ENCODE measurements at places on chromosomes 4 and X. TPM values are rescaled to one million over a fixed set of nuclear protein-coding genes. Genes with fewer than 3 reads are reported as not detected.
A peak's percentile ranks its signal among the peaks of the same experiment; 100 is the strongest.

The FAM47E gene
- not detected for total RNA-seq

DNA sequence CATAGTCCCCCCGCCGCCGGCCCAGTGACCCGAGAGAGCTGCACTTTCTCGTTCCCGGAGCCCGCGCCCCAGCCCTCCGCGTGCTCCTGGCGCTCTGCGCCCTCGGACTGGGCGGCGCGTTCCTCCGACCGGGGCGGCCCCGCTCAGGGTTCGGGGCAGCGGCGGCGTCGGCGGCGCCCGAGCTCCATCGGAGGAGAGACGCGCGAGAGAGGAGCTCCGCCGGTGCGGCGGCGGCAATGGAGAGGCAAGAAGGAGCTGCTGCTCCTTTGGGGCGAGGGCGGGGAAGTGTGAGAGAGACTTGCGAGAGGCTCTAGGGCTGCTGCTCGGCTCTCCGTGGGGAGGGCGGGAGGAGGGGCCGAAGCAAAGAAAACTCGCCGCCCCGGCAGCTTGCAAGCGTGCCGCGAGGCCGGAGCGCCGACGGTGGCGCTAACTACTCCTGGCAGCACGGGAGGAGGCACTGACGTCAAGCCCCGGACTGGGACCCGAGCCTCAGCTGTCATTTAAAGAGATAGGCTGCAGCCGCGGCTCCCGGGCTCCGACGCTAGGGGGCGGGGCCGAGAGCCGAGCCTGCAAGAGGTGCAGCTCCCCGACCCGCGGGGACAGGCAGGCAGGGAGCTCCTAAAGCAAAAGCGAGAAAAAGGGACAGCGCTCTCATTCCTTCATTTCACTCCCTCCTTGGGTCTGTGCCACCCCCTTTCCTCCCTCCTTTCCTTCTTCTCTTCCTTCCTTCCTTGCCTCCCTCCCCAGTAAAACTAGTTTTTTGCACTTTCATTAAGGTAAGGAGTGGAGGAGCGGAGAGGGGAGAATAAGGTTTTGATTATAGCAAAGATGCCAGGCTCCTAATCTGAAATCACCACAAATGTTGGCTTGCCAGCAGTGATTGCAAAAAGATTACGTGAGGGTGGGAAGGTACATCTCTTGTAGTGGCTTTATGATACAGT, at the start of gene KCTD8:
Gene KCTD8 (minus strand): TSS at position 289 of the 941 bp plus-strand sequence.
- peaks cover 30% of the 10 kb centered on the region for H3K4me1 ChIP-seq
- H3K4me3 ChIP-seq = peak within 1 kb of the TSS; percentile 68
- H3K27ac ChIP-seq = peak within 1 kb of the TSS; percentile 77
- no peaks in the 10 kb centered on the region for H3K36me3 ChIP-seq
- peak; percentile 93 for DNase-seq

- H3K4me1 ChIP-seq = no peaks in the 10 kb centered on the region
- no peaks in the 10 kb centered on the region for H3K36me3 ChIP-seq
- no peak overlapping the region for H3K4me3 ChIP-seq
- H3K27me3 ChIP-seq = no peaks in the 10 kb centered on the region
Observed at GRCh38 chrX:37380924-37381323, 31.8 kb downstream of the PRRG1 start.

- H3K27me3 ChIP-seq = no peaks in the 10 kb centered on the region
- no peaks in the 10 kb centered on the region for H3K4me1 ChIP-seq
- H3K4me3 ChIP-seq = no peak overlapping the region
- DNase-seq = no peak
- no peak overlapping the region for H3K27ac ChIP-seq
Observed at GRCh38 chr4:85580489-85580888, 105.5 kb downstream of the ARHGAP24 start.

- no peaks in the 10 kb centered on the region for H3K36me3 ChIP-seq
- no peak overlapping the region for H3K27ac ChIP-seq
- H3K4me1 ChIP-seq = no peaks in the 10 kb centered on the region
- DNase-seq = no peak
- H3K27me3 ChIP-seq = no peaks in the 10 kb centered on the region
- no peak overlapping the region for H3K4me3 ChIP-seq
Observed at GRCh38 chrX:489820-490219, 103.1 kb upstream of the PPP2R3B start.

- peaks cover 17% of the 10 kb centered on the region for H3K27me3 ChIP-seq
- H3K4me3 ChIP-seq = peak within 1 kb of the TSS; percentile 88
- peaks cover 5% of the 10 kb centered on the region for H3K4me1 ChIP-seq
- peak; percentile 90 for DNase-seq
- H3K36me3 ChIP-seq = no peaks in the 10 kb centered on the region
Observed at GRCh38 chr4:186104114-186104889, at the start of gene FAM149A. Gene FAM149A, plus strand, starts transcription at chr4:186104704.

Measured in stomach (tissue), 19 donors.